Fibroblast of skin of left quadriceps (primary cell): ENCODE measurements at places on chromosomes 5 and 9.

DNA sequence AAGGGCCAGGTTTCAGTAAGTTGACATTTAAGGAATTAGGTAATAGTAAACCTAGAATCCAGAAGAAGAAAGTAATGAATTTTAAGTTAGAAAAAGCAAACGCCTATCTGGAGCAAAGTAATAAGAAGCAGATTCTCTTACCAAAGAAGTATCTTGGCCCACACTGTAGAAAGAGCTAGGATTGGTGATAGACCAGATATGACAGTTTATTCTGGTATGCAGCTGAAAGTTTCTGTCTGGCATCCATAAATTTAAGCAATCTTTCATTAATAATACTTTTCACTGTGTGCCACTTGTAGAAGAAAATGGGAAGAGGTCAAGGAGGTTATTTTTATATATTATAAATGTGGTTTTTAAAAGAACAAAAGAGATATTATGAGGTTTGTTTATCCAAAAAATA lies 3.0 kb downstream of the RECK start:
- no peak for DNase-seq

DNA sequence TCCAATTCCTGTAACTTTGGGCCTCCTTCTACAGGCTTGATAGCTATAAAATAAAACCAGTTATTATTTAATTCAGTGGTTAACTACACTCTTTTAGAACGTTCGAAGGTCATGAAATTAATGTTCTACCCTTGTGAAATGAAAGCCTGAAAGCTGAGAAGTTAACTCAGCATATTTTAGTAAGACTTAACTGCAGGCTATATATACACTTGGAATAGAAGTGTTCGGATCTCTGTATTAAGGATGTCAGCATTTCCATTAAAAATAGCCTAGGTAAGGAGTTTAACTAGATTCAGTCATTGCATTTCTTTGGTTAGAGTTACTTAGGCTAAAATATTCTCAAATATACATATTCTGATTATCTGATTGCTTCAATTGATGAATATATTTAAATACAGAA lies 229.2 kb downstream of the MRPS30 start:
- no peak for DNase-seq

DNA sequence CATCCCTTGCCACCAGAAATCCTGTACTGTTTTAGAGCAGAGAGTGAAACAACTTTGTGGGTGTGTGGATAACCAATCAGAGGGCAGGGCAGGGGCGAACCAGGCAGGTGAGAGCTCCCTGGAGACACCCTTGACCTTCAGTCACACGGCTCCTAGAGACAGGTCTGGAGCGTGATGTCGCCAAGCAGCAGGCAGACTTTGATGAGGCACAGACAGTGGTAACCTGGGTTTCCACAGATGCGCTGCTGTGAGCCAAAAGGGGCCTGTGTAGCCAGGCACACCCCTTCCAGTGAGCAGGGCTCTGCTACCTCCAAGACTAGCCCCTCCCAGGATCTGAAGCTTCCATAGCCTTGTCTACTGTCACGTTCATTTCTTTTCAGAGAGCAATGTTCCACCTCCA lies 317.8 kb upstream of the ADCY2 start:
- no peak for DNase-seq

GRCh38 chr5:123207081-123207537 lies 118.1 kb downstream of the PRDM6 start:
- DNase-seq: peak; percentile 78

DNA sequence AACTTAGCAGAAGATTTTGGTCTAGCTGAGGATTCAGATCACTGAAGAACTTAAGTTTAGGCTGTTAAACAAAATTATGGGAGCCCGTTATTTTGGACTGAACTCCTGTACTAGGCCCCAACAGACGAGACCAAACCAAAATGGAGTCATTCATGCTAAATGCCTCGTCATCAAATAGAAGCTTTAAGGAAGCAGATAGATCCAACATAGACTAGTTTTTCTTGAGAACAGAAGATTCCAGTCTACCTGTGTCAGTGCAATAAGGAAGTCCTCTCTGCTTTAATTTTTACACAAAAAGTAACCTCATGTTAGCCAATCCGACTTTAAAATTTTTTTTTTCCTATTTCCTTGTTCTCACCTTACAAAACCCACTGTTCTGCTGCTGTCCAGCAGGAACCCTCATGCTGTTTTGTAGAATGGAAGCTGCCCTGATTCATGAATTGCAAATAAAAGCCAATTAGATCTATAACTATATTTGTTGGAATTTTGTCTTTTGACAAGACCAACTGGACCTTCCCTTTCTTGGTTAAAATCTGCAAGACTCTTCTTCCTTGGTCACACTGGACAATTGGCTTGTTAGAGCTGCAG lies 29.0 kb upstream of the GOLM1 start:
- DNase-seq: no peak

DNA sequence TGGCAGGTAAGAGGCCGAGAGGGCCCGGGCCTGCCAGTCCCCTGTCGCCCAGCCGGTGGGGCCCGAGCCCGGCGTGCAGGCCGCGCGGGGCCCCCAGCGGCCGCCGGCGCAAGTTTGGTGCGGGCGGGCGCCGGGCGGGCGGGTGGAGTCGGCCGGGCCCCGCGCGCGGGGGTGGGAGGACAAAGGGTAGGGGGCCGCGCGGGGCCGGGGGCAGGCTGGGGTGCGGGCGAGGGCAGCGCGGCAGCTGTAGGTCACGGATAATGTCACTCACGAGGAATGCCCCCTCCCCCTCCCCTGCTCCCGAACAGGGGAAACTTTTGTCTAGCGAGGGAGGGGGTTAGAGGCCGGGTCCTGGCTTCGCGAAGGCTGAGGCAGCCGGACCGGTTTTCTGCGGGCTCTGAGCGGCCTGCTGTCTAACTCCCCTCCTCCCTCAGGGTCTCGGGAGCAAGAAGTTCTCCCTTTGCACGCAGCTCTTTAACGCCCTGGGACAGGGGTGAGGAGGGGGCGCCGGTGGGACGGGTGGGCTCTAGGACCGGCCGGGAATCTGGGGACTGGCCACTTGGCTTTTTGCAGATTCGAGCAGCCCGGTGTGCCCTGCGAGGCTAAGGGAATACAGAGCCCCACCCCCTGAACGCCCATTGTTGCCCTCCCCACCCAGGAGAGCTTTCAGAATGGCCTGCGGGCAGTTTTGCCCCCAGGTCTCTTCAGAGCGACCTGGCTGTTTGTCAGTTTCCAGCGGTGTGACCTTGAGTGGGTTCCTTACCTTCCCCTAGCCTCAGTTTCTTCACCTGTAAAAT lies 21.3 kb upstream of the NDST1 start:
- DNase-seq: no peak

- DNase-seq: no peak
These were observed 160.0 kb upstream of the GNA14 start for GRCh38 chr9:77807846-77808750.

DNA sequence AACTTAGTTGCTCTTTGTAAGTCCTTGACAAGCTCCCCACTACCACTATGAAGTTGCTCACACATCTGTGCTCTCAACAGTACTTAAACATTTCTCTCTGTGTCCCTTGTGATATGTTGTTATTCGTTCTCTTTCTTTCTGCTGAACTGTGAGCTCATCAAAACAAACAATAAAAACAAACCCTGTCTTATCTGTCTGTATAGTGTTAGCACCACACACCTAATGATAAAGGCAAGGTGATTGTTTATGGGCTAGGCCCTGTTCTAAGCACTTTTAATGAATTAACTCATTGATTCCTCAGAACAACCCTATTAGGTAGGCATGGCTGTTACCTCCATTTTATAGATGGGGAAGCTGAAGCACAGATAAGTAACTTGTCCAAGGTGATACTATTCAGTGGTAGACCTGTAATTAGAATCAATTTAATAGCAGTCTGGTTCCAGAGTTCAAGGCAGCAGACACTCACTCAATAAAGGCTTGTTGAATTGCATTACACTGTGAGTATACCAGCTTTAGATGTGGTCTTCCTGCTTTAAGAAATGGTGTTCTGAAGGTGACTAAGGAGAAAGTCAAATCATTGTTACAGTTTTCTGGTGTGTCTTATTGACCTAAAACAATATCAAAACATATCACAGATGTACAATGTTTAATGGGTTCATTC lies 153.6 kb upstream of the ELL2 start:
- DNase-seq: no peak

DNA sequence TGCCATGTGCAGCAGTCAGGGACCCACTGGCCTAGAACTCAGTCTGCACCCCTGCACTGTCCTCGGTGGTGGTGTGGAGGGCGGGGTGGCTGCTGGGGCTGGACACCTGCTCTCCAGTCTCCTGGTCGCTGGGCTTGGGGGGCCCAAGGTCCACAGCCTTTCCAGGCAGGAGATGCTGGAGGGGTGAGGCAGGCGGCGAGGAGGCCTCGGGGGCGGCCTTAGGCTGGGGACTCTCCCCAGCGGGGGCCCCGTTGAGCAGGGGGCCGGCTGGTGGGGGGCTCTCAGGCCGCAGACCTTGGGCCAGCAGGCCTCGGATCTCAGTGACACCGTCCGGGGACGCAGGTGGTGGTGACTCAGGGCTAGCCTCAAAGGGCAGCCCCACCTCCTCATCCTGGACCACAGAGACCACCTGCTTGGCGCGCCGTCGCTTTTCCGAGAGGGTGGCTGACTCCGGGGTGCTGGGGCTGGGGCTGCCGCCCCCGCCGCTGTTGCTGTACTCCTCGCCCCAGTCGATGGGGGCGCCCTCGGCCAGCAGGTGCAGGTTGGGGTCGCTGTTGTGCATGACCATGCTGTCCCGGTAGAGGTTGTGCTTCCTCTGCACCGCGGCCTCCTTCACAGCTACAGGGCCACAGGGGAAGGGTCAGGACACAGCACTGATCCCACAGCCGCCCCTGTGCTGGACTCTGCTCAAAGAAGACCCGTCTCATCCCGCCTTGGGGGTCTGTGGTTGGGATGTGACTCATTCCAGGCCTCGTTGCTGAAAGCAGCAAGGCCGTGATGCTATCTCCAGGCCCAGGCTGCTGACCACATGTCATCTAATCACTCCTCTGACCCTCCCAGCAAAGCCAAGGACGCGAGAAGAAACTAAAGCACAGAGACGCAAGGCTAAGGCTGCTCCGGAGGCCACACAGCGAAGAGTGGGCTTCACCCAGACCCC lies 55.8 kb downstream of the LRSAM1 start:
- no peak for DNase-seq

DNA sequence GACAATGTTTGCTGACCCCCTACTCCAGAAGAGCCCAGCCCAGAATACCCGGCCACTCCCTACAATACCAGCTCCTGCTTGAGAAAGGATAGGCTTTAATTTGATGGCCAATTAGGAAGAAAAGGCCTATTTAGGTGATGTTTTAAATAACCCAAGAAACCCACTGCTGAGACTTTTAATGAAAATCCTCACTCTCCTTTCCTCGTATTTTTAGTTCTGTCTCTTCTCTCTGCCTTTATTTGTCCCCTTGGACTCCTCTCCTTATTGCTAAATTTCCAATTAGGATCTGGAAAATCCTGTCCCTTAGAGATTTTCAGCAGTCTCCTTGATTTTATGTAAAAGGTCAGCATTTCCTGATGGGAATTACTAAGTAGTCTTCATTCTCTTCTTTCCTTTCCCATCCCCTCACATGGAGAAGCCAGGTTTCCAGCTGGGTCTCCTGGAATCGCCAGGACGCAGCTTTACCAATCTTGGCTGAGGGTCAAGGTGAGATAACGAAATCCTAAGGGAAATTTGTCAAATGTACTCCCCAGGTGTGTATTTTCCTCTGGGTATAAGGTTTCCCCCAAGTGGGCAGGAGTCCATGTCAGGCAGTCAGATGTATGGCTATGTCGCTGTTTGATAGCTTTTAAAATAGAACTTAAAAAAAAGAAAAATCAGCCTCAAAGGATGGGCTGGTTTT lies 11.7 kb downstream of the STC2 start:
- no peak for DNase-seq

DNA sequence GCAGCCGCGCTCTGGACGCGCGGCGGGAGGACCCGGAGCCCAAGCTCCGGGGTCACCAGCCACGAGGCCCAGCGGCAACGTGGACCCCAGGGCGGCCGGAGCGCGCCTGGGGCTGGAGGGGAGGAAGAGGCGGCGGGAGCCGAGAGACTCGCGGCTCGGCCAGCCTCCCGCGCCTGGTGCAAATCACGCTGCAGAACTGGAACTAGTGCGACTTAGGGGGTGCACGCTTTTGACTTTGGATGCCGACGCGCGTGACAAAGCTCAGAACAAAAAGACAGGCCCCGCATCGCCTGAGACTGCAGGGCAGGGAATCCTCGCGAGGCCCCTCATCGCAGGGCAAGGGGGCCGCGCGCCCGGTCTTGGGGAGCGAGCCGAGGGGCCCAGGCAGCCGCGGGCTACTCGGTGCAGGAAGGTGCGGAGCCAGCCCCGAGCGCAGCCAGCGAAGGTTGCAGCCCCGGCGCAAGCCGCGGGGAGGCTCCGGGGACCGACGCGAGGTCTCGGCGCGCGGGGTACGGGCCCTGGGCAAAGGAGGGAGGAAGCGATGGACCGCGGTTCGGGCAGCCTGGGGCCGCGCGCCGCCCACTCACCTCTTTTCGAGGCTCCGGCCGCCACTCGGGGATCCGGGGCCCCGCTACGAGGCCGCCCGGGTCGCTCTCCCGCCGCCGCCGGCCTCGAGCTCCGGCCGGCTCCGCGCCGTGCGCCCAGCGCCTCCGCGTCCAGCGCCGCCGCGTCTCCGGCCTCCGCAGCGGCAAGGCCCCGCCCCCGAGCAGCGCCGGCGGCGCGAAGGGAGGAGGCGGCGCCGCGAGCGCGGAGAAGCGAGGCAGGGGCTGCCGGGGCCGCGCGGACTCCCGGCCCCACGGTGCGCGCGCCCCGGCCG lies at the start of gene GOLM1:
GOLM1 (minus strand) TSS at position 735 of the 877 bp plus-strand sequence. CDS start 20,238 bp downstream, outside the sequence.
- DNase-seq: no peak

- DNase-seq: no peak
These were observed 91.2 kb downstream of the MTRR start for GRCh38 chr5:7960142-7960541.

GRCh38 chr9:6764011-6764410 lies 6.2 kb downstream of the KDM4C start:
- no peak for DNase-seq

GRCh38 chr9:68719847-68720246 lies 14.8 kb downstream of the PIP5K1B start:
- no peak for DNase-seq

- no peak for DNase-seq
These were observed 322.5 kb downstream of the NFIB start for GRCh38 chr9:13991395-13991794.

DNA sequence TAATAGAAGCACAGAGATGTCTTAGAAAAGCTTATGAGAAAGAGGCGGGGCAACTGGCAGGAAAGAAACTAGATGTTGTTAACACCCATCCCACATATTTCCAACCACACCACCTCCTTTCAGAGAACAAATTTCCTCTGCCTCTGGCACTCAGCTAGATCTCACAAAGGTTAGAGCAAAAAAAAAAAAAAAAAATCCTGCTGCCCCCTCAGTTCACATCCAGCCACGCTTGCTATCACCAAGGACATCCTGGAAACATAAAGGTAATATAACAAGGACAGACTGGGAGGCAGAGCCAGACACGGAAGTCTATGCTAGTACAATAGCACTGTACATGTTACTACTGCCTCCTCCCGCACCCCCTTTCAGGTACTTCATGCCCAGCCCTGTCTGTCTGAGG lies 238.0 kb upstream of the PTGER4 start:
- DNase-seq: no peak

- no peak for DNase-seq
These were observed 21.5 kb upstream of the NEUROG1 start for GRCh38 chr5:135557076-135557838.

DNA sequence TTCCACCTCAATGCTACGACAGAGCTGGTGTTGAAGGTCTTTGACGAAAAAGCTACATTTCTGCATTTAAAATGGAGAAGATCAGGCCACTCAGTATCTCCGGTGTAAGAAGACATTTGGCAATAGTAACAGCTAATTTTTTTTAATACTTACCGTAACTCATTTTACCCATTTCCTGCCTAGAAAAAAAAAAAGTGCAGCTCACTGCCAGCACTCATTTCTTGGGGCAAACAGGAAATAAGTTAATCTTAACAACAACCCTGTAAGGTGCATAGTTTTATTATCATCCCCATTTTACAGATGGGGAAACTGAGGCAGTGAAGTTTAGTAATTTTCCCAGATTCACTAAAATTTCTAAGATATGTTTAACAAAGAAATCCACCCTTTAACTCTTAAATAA lies 27.4 kb upstream of the KCNMB1 start:
- DNase-seq: no peak
